Gastrocnemius medialis (tissue), 4 donors: ENCODE measurements at places on chromosomes 16 and 17. TPM values are rescaled to one million over a fixed set of nuclear protein-coding genes. Genes with fewer than 3 reads are reported as not detected.

Gene CHCT1
- total RNA-seq: not detected

Gene CCL18
- total RNA-seq: 4.1 TPM

Gene C16orf95
- total RNA-seq: 0.22 TPM

DNA sequence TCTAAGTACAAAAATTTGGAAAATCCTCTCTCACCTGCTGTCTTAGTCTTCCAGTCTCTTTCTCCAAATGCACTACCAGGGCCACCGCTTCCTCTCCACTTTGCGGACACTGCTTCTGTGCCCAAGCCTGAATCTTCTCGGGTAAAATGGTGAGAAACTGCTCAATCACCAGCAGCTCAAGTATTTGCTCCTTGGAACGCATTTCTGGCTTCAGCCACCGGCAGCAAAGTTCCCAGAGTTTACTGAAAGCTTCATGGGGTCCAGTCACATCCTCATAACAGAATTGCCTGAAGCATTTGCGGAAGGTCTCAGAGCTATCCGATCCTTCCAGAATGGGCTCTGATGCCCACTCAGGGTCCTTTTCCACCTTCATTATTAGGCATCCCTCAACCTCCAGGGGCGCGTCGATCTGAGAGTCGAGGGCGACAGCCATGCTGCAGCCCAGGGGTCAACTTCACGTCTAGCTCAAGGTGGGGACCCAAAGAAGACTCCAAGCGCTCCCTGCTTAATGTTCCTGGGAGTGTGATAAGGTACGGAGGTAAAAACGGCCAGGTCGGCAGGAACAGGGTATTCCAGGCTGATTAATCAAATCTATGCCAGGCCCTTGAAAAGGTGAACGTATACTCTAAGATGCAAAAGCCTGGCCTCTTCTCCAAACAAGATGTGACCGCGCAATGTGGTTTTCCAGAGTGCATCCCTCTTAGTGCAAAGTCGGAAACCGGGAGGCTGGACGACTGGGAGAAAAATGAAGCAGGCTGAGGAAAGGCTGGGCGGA, 763 bp downstream of the ZKSCAN2 start:
- H3K36me3 ChIP-seq: peaks cover 27% of the 10 kb centered on the region
- peak overlapping the region; percentile 93 for H3K4me3 ChIP-seq
- H3K27ac ChIP-seq: peak overlapping the region; percentile 99

- H3K4me1 ChIP-seq: no peaks in the 10 kb centered on the region
- H3K27ac ChIP-seq: no peak overlapping the region
- no peak for DNase-seq
- H3K36me3 ChIP-seq: no peaks in the 10 kb centered on the region
- no peak overlapping the region for H3K4me3 ChIP-seq
- no peaks in the 10 kb centered on the region for H3K27me3 ChIP-seq
Observed at GRCh38 chr17:16939606-16940115, 32.3 kb downstream of the TNFRSF13B start.
